ENCODE measurements at places on chromosomes 16 and 17. TPM values are rescaled to one million over a fixed set of nuclear protein-coding genes. Genes with fewer than 3 reads are reported as not detected.

The ZPBP2 gene
- total RNA-seq = not detected

The KRT12 gene
- not detected for total RNA-seq

The UTP4 gene
- total RNA-seq = 16.5 TPM

The PERCC1 gene
- not detected for total RNA-seq

The SLC2A4 gene
- total RNA-seq = not detected

The EXOSC6 gene
- total RNA-seq = 21.2 TPM

The ARHGDIG gene
- total RNA-seq = not detected

The PMFBP1 gene
- 0.39 TPM for total RNA-seq

The CDRT15L2 gene
- total RNA-seq = not detected

The OTOA gene
- total RNA-seq = 0.11 TPM

The HSD11B2 gene
- not detected for total RNA-seq

The DNAH17 gene
- 0.22 TPM for total RNA-seq

The KRTAP3-2 gene
- not detected for total RNA-seq

The OR1F1 gene
- not detected for total RNA-seq
